ENCODE measurements at places on chromosomes 7 and 10. TPM values are rescaled to one million over a fixed set of nuclear protein-coding genes. Genes with fewer than 3 reads are reported as not detected.

The TFEC gene
- 0.80 TPM for total RNA-seq

The ASIC3 gene
- total RNA-seq: 0.15 TPM

The KLLN gene
- total RNA-seq: not detected

The PRSS1 gene
- total RNA-seq: not detected

The PDE6C gene
- total RNA-seq: not detected

The BNIP3 gene
- 278 TPM for total RNA-seq

DNA sequence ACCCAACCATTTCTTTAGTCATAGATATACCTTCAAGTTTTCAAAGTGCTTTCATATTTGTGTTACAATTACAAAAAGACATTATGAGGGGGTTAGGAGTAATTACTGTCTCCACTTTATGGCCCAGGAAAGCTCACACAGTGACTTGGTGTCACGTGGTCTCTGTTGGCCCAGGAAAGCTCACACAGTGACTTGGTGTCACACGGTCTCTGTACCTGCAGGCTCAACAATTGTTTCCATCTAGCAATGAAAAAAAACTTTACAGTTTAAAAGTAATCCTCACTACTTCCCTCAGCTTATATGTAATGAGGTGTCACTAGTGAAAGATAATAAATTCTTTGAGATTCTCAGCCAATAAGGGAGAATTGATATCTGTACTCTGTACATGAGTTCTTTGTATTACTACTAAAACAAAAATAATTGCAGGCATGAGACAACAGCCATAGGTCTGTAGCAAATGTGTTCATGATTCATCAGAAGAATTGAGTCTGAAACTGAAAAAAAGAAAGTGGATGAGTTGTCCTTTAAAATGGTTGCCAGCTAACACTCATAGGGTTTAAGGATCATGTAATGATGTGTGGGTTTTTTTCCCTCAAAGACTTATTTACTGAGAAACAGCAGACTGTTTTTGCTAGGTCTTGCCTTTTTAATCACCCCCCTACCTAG lies 10.9 kb downstream of the OGDH start:
- peak; percentile 76 for DNase-seq

DNA sequence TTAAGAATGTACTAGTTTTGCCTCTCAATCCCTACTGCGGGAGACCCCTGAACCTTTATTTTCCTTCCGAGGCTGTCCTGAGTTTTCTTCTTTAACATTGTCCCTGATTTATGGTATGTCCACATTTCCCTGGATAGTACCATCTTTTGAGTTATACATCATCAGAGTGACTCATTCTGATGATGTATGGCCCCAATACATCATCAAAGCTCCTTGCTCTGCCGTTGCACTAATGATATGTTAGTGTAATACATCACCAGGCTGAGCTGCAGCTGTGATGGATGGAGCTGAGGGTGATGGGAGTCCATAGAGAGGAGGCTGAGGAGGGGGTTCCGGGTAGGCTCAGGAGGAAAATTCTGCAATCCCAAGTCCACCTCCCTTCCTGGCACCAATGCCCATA lies 986.5 kb downstream of the KCNMA1 start:
- no peak for DNase-seq

DNA sequence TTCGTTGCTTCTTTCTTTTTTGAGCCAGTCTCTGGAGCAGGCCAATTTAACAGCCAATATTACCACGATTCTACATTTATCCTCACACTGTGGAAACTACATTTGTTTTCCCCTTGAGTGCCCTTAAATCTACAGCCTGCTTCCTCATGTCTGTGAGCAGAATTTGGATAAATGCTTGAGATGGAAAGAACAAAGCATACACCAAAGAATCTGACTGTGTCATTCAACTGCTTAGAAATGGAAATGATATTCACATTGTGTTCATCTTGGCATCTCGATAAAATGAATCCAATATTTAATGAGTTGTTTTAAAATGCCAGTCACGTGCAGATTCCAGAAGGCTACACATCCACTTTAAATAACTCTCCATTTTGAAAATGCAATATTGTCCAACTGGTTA lies 41.0 kb upstream of the GSDME start:
- no peak for DNase-seq

GRCh38 chr10:133115976-133116375 lies 28.3 kb downstream of the ADGRA1 start:
- no peak for DNase-seq

- no peak for DNase-seq
Observed at GRCh38 chr7:66033471-66034385, 41.9 kb upstream of the ASL start.

- DNase-seq: peak; percentile 97
Observed at GRCh38 chr10:55183993-55184392, 383.0 kb upstream of the PCDH15 start.

DNA sequence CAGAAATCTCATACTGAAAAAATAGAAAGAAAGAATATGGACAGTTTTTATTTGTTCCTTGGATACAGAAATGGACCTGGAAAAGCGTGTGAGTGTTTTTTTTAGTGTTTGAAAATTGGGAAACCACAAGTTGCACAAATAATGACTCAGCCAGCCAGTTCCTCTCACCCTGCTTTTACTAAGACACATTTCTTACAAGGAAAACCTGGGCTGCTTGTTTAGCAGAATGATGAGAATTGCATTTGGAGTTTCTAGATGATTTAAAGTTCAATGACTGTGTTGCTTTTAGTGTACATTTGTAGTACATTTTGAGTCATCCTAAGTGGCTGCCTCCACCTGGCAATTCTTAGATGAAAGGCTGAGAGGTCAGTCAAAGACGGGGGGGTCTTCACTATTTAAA lies 218.7 kb downstream of the ABCA13 start:
- DNase-seq: peak; percentile 69

- DNase-seq: no peak
Observed at GRCh38 chr7:108604307-108605077, 34.8 kb downstream of the DNAJB9 start.

- DNase-seq: no peak
Observed at GRCh38 chr10:18583575-18584270, 67.7 kb downstream of the NSUN6 start.

Data from renal cortical epithelial cell (primary cell).